Inflammatory macrophage treated with lipopolysaccharide for 1 hour (primary cell): ENCODE measurements at places on chromosomes 11 and 22.

GRCh38 chr11:12066056-12066798 lies 44.2 kb upstream of the MICAL2 start:
- DNase-seq: no peak

GRCh38 chr22:33726294-33726734 lies 194.0 kb downstream of the LARGE1 start:
- no peak for DNase-seq

- no peak for DNase-seq
Measured at GRCh38 chr11:35531246-35531645, 5.8 kb upstream of the PAMR1 start.

DNA sequence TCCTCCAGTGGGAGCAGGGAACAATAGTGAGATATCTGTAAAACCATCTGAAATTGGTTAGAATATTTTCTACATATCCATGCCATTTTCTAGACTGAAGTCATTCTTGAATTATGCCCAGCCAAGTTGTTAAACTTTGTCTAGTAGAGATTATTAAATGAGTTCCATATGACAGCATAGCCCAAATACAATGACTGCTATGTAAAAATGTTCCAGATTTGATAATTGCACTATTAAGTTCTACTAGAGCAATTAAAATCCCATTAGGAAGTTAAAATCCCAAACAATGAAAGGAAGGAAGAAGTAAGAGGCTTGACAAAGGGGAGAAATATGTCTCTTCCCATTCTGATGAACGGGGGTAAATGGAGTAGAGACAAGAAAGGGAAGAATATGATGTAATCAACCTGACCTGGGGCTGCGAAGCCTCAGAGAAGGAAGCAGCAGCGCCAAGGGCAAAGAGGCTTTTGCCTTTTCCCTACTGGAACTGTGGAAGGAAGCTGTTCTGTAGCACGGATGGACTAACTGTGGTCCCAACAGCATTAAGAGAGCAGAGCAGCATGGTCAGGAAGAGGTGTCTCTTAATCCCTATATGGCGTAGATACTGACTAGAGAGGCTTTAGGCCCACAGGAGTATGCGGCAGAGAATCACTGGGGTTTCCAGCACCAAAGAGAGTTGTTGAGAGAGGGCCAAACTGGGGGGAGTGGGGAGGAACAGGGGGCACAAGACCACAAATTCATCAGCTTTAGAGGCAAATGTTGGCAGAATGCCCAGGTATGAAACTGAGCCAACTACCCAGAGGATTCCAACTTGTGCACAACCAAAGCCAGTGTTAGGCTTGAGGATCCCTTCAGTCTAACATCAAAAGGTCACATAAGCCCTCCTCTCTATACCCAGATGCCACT lies 26.7 kb downstream of the RRP8 start:
- peak; percentile 6 for DNase-seq

DNA sequence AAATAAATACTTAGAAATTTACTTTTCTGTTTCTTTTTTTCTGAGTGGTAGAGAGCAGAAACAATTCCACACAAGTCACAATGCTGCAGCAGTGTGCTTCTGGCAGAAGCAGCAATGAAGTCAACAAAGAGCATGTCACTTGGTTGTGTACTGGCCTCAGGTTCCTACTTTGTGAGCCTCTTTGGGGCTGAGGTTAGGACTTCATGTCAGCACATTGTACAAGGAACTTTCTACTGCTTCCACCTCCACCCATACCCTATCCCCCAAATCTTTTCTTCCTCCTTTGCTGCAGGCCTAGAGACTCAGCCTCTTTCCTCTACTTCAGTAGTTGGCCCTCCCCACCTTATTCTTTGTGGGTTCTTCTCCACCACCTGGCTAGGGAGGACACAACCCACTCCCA lies 252.7 kb upstream of the PITPNB start:
- no peak for DNase-seq

DNA sequence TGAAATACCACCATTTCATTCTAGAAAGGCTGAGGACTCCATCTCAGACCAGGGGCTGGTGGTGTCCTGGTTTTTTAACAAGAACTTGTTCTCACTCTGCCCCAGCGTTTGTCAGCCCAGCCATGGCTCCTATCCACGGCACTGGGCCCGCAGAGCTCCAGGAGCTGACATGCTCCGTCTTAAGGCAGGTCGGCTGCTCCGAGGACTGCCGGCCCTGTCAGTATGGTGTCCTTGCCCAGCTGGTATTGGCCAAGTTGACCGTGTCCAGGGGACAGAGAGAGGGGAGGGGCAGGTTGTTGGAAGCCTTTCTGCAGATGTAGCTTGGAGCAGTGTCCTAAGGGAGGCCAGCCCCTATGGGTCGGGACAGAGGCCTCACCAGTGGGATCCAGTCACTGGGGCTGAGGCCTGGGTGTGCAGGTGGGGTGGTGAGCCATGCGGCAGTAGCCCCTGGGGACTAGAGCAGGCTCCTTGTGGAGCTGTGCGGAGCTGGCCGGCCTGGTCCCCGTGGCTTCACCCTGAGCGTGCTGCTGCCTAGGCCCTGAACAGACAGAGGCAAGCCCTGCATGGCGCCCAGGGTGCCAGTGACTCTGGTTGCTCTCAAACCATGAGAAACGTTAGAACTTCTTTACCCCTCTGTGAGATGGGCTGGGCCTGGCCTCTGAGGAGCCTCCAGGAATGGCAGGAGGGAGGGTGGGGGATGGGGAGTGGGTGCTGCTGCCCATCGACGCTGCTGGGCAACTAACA lies 39.9 kb upstream of the KCNQ1OT1 start:
- no peak for DNase-seq
